Activated CD8-positive, alpha-beta memory T cell treated with anti-CD3 and anti-CD28 coated beads for 4 hours (primary cell): ENCODE measurements at places on chromosomes 16 and 17.

GRCh38 chr16:22262460-22262859 is 34.7 kb upstream of the POLR3E start:
- no peak for DNase-seq

- no peak for DNase-seq
Measured at GRCh38 chr16:30747331-30747730, 894 bp upstream of the PHKG2 start.

DNA sequence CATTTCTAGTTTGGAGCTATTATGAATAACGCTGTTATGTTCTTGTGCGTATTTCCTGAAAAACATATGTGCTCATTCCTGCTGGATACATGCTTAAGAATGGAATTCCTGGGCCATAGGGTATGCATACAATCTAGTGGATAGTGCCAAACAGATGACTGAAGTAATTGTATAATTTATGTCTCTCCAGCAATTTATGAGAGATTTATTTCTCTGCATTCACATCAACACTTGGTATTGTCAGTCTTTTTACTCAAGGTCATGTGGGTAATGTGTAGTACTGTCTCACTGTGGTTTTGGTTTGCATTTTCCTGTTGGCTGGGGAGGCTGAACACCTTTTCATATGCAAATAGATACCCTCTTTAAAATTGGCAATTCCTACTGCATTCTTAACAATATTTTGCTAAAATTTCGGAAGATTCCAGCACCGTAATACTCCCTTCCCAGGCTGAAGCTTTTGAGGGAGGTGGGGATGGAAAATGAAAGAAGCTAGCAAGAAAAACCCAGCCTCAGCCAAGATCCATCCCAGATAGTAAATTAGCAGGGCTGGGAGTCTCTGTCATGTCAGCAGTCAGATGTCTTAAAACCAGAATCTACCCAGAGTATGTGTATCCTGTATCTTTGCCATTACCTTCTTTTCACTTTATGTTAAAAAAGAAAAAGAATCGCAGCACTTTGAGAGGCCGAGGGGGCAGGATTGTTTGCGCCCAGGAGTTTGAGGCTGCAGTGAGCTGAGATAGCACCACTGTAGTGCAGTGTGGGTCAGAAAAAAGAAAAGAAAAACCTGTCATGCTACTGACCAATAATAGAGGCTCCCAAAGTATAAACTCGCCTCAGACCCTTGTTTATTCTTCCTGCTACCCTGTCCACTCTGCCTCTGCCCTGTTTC is 204.9 kb downstream of the LGALS9B start:
- no peak for DNase-seq

DNA sequence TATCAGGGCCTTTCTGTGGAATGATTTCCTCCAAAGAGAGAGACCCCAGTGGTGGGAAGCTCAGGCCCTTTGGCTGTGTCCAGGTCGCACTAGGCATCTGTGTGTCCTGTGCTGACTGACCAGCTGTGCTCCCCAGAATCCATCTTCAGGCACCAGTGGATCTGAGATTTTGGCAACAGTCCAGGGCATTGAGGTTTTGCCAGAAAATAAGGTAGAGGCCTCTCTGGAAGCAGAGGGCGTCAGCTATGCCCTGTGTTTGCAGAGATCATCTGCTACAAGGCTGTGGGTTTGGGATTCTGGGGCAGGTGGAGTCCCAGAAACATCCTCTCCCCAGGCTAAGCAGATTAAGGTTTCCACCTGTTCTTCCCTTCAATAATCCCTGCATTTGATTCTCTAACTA is 57.5 kb upstream of the TOB1 start:
- DNase-seq, result no peak

DNA sequence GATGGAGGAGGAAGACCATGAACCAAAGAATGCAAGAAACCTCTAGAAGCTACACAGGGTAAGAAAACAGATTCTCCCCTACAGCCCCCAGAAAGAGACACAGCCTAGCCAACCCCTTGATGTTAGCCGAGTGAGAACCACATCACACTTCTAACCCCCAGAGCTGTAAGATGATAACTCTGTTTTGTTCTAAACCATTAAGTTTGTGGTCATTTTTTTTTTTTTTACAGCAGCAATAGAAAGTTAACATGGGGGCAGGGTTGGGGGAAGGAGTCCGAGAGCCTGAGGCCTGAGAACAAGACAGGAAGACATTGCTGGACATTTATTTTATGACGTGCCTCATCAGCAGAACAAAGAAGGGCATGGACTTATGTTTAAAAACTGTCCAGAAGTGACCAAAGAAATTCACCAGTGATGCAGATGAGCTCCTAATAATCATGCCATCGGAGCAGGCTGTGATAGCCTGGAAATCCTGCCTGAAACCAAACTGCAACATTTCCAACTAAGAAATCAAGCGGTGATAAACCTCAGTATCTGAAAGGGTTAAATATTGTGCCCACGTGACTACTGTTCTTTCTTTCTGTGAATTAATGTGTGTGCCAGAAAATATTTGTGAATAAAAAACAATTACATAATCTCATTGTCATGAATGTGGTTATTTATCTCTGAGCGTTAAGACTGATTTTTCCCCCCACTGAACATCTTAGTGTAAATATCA is 1.1 kb downstream of the ABCA9 start:
- DNase-seq, result no peak
